Activated naive CD4-positive, alpha-beta T cell treated with anti-CD3 and anti-CD28 coated beads, Interleukin-2, amount 50 U/mL, for 72 hours (primary cell): ENCODE measurements at places on chromosomes 11 and 22.
A peak's percentile ranks its signal among the peaks of the same experiment; 100 is the strongest.

- no peak for DNase-seq
Measured at GRCh38 chr11:44727114-44727372, 281 bp downstream of the TSPAN18 start.

GRCh38 chr11:65208785-65209710 lies 27.3 kb downstream of the CAPN1 start:
- DNase-seq = no peak

DNA sequence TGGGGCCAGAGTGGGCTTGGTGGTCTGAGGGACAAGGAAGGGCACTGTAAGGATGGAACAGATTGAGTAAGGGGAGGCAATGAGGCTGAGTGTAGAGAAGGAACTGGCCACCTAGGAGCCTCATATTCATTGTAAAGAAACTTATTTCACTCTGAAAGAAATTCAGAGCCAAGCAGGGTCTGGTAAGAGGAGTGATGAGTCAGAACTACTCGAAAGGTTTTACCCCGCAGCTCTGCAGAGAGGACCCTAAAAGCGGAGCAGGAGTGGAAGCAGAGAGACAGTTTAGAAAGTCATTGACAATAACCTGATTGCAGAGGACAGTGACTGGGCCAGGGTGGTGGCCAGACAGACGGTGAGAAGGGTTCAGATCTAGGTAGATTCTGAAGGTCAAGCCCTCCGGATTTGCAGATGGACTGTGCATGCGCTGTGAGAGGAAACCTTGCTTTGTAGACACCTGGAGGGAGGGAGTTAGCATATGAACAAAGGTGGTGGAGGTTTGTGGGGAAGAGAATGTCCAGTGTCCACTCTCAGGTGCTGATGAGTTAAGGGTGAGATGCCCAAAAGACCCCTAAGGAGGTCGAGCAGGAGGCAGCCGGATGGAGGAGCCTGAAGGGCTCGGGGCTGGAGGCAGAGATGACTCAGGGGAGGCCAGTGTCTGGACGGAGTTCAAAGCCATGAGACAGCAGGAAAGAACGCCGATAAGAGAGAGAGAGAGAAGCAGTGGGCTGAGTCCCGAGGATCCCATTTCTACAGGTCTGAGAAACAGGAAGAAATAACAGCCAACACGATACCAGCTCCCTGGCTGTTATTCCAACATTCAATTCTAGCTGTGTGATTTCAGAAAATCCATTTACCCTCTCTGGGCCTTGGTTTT lies 546.0 kb downstream of the BRD1 start:
- DNase-seq = no peak

GRCh38 chr22:32567544-32567943 lies 92.9 kb downstream of the FBXO7 start:
- no peak for DNase-seq

GRCh38 chr11:122676638-122677037 lies 21.1 kb downstream of the UBASH3B start:
- DNase-seq = no peak

- no peak for DNase-seq
Measured at GRCh38 chr22:23383491-23384361, 196.4 kb downstream of the IGLL1 start.

DNA sequence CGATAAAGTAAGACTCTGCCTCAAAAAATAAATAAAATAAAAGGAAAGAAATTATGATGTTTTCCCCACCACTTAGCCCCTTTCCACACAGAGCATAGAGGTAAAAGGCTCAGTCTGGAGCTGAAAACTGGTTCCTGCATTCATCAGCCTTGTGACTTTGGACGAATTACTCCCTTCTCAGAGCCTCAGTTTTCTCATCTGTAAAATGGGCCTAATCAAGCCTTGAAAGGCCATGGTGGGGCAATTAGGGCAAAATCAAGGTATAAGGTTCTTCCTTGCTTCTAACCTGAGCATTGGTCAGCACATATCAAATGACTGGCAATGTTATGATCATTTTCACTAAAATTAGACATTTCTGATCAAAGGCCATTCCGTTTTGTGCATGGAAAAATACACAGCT lies 417.7 kb downstream of the MN1 start:
- DNase-seq = no peak

DNA sequence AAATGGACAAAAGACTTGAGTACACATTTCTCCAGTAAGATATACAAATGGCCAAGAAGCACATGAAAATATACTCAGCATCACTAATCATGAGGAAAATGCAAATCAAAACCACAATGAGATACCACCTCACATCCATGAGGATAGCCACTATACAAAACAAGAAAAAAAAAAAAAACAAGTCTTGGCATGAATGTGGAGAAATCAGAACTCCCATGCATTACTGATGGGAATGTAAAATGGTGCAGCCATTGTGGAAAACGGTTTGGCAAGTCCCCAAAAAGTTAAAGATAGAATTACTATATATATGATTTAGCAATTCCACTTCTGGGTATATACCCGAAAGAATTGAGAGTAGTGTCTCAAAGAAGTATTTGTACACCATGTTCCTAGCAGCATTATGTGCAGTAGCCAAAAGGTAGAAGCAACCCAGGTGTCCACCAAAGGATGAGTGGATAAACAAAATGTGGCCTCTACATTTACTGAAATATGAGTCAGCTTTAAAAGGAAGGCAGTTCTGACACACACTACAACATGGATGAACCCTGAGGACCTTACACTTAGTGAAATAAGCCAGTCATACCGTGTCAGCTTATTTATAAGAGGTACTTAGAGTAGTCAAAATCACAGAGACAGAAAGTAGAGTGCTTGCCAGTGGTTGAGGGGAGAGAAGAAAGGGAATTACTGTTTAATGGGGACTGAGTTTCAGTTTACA lies 146.3 kb downstream of the WNT7B start:
- DNase-seq = no peak

DNA sequence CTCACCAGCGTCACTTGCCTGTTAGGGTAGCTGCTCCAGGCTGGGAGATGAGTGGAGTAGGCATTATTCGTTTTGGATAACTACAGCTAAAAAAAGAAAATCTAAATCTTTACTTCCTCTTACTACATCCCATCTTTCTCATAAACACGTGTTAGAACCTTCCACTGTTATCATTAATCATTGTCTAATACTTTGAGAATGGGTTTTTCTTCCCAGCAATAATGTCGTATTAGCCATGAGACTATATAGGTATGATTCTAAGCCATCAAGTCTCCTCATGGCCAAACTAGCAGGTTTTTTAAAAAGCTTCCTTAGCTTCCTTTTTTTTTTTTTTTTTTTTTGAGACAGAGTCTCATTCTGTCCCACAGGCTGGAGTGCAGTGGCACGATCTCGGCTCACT lies 3.9 kb upstream of the TEF start:
- DNase-seq = no peak

DNA sequence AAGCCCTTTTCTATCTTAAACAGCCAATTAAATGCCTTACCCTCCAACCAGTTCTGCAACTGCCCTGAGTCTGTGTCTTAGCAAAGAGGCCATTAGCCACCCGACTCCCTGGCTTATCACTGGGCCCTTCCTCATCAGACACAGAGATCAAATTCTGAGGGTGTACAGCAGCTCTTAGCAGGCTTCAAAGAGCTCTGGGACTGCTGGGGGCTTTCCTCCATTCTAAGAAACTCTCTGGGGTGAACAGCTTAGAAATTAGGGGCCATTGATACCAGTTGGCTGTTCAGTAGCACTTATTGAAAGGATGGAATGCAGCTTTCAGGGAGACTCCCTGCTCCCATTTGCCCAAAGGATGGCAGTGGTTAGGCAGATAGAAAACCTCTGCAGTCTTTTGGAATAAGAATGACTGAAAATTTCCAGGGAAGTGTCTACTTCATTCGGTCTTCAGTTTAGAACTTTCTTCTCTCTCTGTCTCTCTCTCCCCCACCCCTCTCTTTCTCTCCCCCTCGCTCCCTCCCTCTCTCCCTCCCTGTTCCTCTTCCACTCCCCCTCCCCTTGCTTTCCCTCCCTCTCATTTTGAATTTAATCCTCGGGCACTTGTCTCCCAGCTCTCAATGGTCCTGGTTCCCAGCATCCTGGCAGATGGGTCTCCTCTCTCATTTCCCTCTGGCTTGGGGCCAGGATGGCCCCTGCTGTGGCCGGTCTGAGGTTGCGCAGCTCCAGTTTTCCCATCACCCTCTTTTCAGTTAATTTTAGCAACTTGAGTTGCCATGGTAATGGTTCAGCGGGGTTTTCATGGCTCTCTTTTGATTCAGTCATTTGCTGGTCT lies 76.4 kb downstream of the COMMD9 start:
- DNase-seq = no peak

DNA sequence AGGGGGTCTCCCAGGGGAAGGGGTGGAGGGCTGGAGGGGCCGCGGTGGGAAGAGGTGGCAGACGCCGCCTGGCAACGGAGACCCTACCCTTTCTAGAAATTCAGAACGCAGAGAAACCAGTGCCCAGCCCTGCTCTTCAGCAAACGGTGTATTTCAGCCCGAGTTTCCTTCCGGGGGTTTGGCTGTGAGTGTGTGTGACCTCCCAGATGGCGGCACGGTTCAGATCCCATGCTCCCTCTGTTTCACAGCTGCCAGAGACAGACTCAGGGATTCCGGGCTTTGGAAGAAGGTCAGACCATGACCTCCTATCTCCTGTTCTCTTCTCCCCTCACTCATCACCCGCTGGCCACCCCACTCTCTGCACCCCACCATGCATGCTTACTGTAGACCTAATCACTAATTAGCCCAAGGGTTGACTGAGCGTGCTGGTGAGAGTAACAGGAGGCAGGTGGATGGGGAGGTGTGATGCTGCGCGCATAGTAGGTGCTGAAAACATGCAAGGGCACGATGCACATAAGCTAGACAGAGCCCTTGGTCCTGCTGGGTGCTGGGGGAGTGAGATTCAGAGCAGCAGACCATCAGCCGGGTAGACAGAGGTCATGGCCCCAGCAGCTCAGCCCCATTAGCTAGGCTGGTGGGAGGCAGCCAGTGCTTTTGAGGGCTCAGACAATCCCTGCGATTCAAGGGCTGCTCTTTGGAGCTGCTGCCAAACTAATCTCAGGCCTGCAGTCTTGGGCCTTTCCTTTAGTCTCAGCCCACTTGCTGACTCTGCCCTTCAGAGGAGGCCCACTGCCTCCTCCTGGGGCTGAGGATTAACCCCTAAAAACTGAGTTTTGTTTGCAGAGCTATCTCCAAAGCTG lies 256.5 kb upstream of the CADM1 start:
- DNase-seq = no peak

DNA sequence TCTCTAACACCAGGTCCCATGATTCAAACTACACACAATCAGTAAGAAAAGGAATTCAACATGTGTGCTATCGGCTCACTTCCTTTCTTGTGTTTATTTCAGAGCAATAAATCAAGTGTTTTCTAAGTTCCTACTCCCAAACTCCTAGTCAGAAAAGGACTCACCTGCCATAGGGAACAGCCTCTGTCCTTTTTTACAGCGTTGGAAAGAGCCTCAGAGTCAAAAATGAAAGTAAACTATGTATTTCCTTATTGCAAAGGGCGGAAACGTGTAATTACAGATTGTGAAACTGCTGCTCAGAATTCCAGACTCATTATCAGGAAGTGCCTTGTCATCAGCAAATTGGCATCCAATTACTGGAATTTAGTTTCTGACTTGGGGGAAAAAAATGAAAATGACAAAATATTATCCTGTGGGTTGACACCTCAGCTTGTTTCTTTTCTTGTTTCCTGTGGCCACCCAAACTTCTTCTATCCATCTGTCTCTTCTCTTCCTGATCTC lies at the start of gene CASP4:
TSS of gene CASP4 (minus strand) at position 220 of the 501 bp plus-strand sequence. CDS start at position 171, 49 bp downstream.
- DNase-seq = no peak

GRCh38 chr11:31798554-31799434 lies 12.3 kb downstream of the PAX6 start:
- peak; percentile 39 for DNase-seq

- DNase-seq = no peak
Measured at GRCh38 chr22:48607901-48608662, 1219.6 kb downstream of the BRD1 start.

- no peak for DNase-seq
Measured at GRCh38 chr11:15969701-15970329, 386.5 kb downstream of the SOX6 start.

DNA sequence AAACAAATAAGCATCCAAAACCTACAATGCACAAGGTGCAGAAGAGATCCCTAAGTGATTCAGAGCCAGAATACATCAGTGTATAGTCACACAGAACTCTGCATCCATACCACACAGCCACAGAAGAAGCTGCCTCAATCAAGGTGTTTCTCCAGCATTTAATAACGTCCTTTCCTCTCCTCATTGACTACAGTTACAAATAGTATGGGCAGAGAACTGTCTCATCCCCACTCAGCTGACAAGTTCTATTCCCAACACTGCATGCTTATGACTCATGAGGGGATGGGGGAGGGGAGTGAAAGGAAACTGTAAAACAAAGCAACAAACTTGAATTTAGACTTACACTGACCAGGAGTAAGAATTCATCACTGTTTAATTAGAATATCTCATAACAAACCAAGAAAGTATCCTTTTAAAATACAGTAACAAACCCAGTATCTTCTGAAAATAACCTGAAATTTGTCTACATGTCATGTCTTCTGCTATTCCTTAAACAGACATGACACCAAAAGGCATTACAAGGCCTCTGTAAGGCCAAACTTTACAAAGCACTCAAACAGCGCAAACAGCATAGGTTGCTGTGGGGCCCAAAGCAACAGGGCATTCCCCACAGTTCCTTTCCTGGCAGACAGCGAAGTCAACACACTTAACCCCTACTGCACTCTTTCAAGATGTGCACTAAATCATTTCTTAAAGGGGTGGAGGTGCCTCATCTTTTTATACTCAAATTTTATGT lies 29.3 kb downstream of the CELF1 start:
- DNase-seq = no peak

DNA sequence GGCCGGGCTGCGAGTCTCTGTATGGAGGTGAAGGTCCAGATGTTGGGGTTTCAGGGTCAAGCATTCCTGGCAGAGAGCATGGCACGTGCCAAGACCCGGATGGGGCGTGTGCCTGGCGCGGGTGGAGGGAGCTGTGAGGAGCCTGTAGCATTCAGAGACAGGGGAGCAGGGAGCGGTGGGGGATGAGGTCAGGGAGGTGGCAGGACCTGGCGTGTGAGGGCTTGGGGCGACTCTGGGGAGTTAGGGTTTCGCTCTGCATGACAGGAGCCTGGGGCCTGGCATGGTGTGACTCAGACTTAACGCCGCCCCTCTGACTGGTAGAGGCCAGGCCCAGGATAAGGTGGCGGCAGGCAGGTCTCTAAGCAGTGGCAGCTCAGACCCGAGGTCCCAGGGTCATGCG lies 103.0 kb downstream of the KCNQ1 start:
- DNase-seq = no peak

DNA sequence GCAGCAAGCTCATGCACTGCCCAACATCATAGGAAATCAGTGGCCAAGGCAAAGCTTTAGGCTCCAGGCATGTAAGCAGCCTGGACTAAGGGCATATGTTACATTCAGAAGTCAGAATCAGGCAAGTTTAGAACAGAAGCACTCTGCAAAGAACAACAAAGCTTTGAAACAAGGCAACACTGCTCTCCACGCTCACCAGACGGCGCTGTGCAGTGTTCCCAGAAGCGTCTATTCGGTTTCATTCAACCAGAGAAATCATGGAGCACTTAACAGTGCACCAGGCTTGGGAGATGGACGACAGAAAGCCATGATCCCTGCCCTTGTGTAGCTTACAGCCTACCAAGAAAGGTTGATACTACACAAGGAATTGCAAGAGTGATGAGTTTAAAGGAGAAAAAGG lies 555.8 kb downstream of the BUD13 start:
- no peak for DNase-seq
